ENCODE measurements at places on chromosomes 13 and 19.

DNA sequence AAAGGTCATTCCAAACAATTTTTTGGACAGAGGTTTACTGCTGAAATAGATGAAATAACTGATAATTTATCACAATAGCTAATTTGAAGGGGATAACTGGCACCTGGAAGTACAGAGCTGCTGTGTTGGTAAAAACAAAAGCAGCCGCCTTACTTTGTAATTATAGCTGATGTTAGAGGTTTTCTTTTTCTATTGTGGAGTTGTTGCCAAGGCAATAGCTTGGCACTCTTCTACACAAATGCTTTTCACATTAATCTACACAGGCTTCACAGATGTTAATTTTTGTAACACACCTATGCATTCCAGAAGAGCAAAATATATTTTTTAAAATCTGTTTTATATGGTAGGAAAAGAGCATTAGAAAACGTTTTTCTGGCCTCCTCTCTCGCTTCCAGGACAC is 56.9 kb downstream of the LACC1 start:
- no peak for DNase-seq

DNA sequence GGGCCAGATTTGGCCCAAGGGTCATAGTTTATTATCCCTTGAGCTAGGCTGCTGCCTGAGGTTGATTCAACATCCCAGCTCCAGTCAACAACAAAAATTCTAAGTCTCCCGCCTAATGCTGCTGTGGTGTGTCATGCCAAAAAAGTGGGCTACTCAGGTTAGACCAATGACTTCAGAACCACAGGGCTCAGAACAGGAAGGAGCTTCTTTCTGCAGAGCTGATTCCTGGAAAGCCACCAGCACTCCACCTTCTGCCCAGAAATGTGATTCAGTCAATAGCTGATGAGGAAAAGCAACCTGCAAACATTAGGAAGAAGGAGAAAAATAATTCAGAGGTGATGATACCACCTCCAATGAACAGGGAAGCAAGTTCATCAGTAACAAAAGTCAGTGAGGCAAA is 56.1 kb upstream of the SERPINE3 start:
- no peak for DNase-seq

DNA sequence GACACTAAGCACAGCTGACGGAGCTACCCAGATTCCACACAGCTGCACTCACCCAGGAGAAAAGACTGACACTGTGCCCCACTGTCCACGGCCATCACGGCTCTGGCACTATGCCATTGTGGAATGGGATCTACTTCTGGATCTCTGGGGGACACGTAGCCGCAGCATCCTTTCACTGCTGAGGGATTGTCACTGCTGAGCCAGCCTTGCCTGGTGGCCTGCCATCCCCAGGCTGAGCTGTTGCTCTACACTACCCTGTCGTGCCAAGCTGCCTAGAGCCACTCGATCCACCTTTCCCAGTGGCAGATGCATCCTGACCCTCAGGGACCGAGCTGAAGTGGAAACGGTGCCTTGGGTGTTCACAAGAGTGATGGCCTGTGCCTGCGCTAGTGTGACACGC is 5.0 kb upstream of the LILRB5 start:
- no peak for DNase-seq

DNA sequence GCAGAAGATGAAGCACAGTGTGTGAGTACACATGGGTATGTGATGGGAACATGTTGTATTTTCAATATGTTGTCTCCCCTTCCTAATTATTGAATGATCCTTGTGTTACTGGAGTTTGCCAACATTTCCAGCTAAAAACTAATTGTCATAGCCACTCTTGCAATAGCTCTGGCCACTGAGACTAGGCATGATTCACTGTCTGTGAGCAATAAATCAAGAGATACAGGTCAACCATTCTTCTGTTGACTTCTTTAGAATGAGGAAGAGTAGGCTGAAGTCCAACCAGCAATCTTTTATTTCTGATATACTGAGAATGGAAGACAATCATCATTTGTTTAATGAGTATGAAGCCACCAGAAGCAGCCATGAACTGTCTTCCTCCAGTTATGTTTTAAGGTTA is 413.9 kb downstream of the SLITRK5 start:
- no peak for DNase-seq

- DNase-seq: no peak
Observed at GRCh38 chr19:17778968-17779929, 15.7 kb upstream of the B3GNT3 start.

GRCh38 chr13:33636955-33637670 is 180.8 kb upstream of the RFC3 start:
- DNase-seq: no peak

DNA sequence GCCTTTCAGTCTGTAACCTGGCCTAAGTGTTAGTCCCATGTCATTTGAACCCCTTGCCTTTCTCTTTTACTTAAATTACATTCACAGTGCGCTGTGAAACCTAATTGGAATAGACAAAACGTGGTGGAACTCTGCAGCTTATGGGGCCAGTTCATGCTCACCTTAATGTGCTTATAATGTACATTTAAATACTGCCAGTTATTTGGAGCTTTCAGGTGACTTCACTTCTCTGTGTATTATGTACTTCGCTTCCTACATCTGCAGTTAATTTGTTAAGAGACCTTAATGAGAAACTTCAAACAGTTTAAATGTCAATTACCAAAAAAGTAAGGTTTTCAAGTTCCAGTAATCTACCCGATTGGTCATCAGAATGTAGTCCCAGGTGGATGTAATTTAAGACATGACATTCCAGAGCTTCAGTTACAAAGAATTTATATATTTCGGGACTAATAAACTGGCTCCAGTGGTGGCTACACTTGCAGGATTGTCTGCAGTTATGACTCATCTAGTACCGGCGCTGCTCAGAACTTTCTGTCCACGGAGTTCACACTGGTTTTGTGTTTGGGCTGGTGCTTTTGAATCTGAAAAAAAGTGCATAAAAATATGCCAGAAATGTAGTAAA is 125.3 kb downstream of the TM9SF2 start:
- DNase-seq: no peak

GRCh38 chr19:7211191-7211951 is 82.8 kb downstream of the INSR start:
- DNase-seq: no peak

DNA sequence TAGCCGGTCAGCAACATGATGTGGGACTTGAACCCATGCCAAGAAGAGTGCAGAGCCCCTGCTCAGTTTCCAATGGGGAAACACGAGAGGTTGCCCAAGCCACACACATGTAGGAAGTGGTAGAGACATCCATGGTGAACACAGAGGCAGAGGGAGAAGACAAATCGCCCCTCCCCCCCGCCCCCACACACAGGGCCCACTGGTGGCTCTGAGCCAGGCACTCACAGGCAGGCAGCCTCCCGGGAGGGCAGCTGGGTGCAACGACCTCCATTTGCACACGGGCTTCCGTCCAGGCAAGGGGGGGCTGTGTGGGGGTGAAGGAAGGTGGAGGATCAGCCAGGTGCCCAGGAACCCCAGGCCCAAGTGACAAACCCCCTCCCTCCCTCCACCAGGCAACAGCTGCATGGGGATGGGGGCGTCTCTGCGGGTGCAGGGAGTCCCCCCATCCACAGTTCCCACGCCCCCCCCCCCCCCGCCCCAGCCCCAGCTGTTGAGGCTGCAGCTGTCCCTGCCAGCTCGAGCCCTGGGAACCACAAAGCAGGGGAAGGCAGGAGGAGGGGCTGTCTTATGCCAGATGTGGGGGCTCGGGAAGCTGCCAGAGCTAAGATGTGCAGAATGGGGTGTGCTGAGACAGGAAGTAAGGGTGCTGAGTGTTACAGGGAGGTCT is 3.4 kb downstream of the NOTCH3 start:
- DNase-seq: no peak

GRCh38 chr19:2343289-2343982 is 15.0 kb downstream of the SPPL2B start:
- no peak for DNase-seq

- no peak for DNase-seq
Observed at GRCh38 chr13:42272804-42273175, 838 bp downstream of the AKAP11 start.

GRCh38 chr19:8221161-8221560 is 12.0 kb downstream of the CERS4 start:
- DNase-seq: no peak
